ENCODE measurements at places on chromosomes 7 and 10. TPM values are rescaled to one million over a fixed set of nuclear protein-coding genes. Genes with fewer than 3 reads are reported as not detected.

The TRIM74 gene
- 0.79 TPM for total RNA-seq

- no peak for DNase-seq
These were observed 16.8 kb upstream of the DNAH11 start for GRCh38 chr7:21526007-21526406.

DNA sequence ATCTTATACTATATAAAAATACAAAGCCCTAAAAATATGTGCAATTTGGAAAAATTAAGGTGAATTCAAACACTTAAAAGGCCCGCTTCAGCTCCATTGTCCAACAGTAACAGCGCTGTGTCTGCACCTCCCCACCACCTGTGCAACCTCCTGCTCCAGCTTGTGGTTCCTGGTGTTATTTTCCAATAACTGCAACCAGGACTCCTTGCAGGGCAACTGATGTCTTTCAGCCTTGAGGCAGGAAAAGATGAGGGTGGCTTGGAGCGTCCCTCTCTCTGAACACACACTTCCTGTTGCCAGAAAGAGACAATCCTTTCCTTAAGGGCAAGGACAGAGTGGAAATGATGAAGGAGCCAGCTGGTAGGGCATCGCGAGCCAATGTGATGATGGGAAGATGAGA, 336.0 kb downstream of the GLRX3 start:
- DNase-seq, result no peak

The MICALL2 gene
- total RNA-seq, result 1.4 TPM

The MUC12 gene
- total RNA-seq, result 0.19 TPM

GRCh38 chr10:34134602-34135001, 680.5 kb downstream of the PARD3 start:
- DNase-seq, result no peak

The ERVW-1 gene
- total RNA-seq, result not detected

The MKLN1 gene
- 26.7 TPM for total RNA-seq

DNA sequence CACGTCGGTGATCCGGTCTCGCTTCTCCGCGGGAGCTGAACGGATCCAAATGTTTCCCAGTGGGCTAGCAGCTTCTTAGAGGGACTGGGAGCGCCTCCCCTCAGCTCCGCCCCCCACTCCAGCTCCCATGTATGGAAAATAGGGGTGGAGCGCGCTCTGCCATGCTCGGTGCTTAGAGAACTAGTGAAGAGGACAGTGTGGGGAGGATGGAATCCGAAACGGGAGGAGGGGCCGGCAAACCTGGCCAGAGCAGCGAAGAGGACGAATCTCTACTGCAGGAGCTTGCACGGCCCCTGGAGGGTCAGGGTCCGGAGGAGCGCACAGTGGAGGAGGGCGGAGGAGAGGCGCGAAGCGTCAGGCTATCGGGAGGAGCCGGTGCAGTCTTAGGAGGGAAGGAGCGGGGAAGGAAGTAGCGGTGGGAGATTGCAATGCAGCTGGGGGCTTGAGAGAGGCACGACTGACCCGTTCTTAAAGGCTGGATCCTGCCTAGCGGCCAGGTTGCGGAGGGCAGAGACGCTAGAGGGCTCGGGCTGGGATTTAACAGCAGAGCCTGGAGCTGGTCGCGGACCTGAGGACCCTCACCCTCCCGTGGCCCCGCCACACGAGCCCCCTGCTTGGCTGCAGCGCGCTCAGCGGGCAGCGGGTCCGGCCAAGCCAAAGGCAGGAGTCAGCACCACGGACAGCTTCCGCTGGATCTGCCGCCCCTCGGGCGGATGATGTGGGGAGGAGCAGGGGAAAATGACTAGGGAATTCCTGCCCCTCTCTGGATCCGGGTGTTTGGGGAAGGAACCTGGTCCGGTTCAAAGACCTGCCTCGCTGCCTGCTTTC, at the start of gene PRLHR:
PRLHR (minus strand) TSS at position 51 of the 828 bp plus-strand sequence. CDS start 404 bp downstream, outside the sequence.
- DNase-seq, result no peak

The FBH1 gene
- 62.7 TPM for total RNA-seq

DNA sequence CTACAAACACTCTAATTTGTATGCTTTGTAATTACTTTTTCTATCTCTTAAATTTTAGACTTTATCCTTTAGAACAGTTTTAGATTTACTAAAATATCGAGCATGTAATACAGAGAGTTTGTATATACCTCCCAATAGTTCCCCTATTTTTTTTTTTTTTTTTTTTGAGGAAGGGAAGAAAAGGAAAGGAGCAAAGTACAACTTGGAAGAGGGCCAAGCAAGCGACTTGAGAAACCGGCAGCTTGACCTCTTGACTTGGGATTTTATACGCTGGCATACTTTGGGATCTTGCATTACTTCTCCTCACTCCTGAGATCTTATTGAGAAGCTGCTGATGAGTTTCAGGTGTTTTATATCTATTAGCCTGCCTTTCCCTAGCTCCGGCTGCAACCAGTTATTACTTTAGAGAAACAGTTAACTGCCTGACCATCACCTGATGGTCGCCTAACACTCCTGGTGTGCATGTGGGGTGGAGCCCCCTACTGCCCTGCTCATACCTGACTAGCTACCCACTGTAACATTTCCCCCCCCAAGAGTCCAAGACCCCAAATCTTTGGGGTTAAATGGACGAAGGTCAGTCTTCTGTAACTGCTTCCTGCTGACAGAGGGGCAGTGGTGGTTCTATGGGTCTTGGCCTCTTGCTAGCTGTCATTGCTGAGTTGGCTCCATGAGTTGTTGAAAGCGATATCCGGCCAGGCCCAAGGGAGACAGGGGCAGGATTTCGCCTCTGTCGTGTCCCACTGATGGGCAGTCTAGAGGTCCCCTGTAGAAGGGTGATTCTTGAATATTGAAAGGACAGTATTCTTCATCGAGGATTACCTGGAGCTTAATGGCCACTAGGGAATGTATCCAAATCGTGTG, 28.5 kb downstream of the MKLN1 start:
- no peak for DNase-seq

DNA sequence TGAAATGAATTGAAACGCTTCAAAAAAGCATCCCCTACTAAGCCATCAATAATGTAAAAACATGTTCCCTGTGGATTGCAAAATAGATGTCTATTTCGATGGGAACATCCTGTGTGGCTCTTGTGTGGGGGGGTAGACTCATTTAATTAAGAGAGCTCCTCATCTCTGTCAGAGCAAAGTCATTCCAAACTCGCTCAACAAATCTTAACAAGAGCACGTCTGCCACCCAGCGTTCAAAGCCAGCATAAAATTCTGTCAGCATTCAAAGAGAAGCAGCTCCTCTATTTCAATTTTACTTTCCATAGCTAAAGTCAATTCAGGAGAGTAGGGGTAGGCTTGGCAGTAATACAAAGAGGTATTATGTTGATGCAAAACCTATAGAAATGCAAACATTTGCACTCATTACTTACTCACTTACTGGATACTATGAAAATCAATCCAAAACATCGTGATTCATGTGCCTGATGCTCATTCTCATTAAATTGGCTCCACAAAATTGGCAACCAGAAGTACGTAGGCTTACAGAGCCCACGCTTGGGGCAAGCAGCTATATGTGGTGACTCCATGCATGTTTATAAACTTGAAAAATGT, 114.9 kb downstream of the IPMK start:
- peak; percentile 5 for DNase-seq

DNA sequence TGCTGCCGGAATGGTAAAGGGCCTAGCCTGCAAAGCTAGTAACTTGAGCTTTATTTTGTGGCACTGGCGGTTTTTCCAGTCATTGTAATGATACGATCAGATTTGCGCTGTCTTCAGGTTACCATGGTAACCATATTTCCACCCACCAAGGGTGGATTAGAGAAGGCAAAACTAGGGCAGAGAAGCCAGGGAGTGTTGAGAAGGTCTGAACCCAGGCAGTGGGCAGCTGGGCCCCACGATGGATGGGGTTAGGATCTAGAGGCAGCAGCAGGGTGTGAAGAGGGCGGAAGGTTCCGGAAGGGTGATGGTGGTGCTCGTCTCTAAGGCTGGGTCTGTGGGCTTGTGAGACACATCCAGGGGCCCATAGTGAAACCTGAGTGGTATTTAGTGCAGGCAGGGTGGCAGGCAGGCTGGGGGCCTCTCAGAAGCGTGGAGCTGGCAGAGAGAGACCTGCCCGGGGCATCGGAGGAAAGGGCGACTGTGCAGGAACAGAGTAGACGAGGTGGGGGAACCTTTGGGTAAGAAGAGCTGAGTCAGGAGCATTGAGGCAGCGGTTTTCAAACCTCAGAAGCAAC, 87.9 kb upstream of the GTF2I start:
- DNase-seq, result no peak

- DNase-seq, result no peak
These were observed 207.8 kb downstream of the DYNC1I1 start for GRCh38 chr7:95980167-95980566.

DNA sequence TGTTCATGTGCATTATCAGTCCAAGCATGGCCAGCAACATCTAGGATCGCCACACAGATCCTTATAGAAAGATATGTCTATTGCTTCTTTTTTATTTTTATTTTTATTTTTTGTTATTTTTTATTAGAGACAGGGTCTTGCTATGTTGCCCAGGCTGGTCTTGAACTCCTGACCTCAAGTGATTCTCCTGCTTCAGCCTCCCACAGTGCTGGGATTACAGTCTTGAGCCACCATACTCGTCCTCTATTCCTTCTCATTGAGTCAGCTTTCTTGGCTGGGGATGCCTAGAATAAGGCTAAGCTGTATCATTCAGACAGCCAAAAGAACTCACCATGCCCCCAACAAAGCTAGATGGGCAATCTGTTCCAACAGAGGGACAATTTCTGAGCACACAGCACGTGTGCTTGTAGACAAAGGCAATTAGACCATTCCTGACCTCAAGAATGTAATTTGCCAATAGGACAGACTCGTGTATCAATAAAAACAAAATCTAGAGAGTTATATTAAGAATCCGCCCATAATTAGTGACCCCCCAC, 264.0 kb upstream of the NEBL start:
- no peak for DNase-seq

- no peak for DNase-seq
These were observed 11.7 kb upstream of the HOXA2 start for GRCh38 chr7:27113991-27114769.

- no peak for DNase-seq
These were observed 27.4 kb upstream of the CAPZA2 start for GRCh38 chr7:116834815-116835504.
